Epithelial cell of prostate (primary cell): ENCODE measurements at places on chromosomes 2 and 18.

DNA sequence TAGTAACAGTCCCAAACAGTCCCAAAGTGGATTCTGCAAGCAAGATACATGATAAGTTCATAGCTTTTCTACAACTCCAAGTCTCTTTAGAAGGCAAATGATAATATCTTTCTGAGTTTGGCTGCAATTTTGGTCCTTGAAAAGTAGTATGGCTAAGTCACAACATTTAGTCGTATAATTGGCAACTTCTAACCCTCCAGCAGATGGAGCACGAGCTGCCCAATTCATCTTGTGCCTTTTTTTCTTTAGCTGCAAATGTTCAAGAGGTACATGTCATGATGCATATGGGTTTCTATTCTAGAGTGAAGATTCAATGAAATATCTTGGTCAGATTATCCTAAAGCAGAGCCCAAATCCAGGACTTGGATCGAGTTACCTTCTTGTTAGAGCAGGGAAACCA is 127.0 kb upstream of the KLHL14 start:
- DNase-seq: no peak

DNA sequence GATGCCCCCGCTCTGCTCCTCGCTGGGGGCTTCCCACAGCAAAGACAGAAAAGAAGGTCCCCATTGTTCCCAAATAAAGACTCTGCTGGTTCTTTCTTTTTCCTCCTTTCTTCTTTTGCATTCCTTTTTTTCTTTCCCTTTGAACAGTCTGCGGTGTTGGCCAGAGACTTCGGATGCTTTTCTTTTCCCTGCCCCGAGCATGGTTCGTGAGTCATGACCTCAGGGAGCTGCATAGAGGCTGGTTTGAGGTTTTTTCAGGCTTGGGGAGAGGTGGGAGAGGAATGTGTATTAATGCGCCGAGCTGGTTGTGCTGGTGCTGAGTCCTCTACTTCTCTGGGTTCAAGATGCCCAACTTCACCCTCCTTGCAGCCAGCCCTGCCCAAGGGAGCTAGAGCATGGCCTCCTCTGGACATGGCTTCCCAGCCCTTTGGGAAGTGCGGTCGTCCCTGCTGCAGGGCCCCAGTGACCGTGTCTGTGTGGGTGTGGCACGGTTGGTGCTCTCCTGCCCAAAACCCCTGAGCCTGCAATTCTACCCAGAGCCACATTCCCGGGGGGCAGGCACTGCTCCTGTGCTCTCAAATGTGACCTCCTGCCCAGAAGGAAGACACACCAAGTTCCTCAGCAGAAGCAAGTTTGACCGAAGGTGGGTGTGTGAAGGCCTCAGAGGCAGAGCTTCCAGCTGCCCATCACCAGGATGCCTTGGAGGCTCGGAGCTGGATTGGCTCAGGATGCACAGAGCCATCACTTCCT is 9.0 kb upstream of the ARHGEF4 start:
- DNase-seq: peak; percentile 26

DNA sequence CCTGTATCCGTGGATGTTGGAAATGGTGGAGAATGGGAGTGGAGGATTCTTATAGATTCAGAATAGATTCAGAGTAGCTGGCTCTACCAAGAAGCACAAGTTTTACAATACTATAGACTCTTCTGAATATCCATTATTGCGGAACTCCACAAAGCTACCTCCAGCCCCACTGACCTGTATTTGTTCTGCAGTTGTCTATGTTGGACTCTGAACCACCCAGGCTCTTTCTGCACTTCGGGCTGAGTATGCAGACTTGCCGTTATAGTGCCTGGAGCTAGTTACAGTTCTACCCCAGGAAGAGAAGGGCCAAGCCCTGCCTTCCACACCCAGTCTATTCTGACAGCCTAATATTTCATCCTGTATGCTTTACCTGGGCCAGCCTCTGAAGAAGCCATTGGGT is 4.4 kb upstream of the RGPD4 start:
- DNase-seq: no peak

GRCh38 chr2:77487074-77487803 is 34.9 kb downstream of the LRRTM4 start:
- DNase-seq: no peak

DNA sequence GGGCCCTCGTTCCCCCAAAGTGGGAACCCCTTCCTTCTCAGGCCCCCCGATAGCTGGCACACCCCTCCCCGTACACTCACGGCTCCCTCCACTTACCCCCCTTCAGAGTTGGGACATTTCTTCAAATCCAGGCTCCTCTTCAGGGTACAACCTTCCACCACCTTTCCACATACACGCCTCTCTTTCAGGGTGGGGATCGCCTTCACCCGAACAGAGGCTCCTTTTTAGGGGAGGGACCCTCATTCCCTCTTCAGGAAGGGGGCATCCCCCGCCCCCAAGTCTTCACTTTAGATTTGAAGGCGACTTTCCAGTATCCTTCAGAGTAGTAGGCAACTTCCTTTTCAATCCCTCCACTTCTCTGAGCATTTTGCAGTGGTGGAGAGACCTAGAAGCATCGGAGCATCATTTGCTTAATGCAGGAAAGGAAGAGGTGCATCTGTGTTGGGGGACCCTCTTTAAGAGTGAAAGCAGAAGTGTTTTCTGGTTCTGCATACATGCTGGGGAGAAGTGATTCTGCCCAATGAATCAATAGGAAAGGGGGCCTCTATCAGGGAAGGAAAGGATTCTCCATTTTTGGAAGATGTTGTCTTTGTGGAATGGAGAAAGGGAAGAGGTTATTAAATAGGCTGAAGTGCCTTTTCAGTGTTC is 845 bp downstream of the EML4 start:
- no peak for DNase-seq

- no peak for DNase-seq
These were observed 142.7 kb downstream of the CYP26B1 start for GRCh38 chr2:72004976-72005375.

DNA sequence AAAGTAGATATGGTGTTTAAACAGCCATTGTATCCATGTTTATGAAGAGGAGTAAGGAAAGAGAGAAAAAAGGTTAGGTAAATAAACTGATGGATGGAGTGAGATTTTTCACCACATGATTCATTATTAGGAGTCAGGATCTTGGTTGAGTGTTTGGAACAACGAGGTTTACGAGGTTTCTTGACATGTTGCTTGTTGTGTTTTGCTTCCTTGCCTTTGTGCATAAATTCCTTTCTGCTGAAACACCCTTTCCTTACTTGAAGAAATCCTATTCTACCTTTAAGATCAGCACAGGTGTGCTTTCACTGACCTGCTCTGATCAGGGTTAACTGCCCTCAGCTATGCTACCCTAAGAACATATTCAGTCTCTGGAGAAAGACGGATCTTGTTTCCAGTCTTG is 66.6 kb downstream of the EFEMP1 start:
- DNase-seq: peak; percentile 93

GRCh38 chr2:218264773-218265561 is 4.2 kb downstream of the GPBAR1 start:
- DNase-seq: no peak

- DNase-seq: no peak
These were observed 48.9 kb downstream of the LAMA3 start for GRCh38 chr18:23738151-23738550.

DNA sequence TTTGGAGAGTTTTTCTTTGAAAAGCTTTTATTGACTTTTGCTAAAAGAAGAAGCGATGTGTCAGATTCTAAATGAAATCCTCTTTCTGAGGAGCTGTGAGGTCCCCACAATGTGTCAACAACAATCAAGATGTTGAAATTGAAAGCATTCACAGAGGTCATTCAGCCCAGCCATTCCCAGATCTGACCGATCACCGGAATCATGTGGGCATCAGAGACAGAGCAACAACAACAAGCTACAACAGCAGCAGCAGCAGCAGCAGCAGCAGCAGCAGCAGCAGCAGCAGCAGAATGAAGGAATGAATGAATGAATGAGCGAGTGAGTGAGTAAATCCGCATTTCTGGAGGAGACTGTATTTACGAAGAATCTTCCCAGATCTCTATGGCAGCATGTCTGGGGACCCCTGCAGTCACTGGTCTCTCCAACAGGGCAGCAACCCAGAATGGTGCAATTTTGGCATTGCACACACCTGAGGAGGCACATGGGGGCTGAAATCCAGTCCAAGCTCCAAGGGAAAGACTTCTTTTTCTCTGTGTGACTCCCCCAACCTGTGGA is 299.0 kb downstream of the MYCN start:
- no peak for DNase-seq

GRCh38 chr2:146992057-146992456 is 852.8 kb upstream of the ACVR2A start:
- DNase-seq: no peak

- DNase-seq: peak; percentile 75
These were observed 18.5 kb upstream of the IGFBP5 start for GRCh38 chr2:216713691-216714336.
